ENCODE measurements at places on chromosomes 1 and 21.

- DNase-seq: no peak
Measured at GRCh38 chr1:116230712-116231111, 119.5 kb downstream of the MAB21L3 start.

- no peak for DNase-seq
Measured at GRCh38 chr1:41656068-41656467, 171.6 kb upstream of the EDN2 start.

GRCh38 chr1:14810595-14811361 is 212.3 kb downstream of the KAZN start:
- DNase-seq: no peak

- no peak for DNase-seq
Measured at GRCh38 chr1:208562151-208562960, 318.2 kb upstream of the PLXNA2 start.

DNA sequence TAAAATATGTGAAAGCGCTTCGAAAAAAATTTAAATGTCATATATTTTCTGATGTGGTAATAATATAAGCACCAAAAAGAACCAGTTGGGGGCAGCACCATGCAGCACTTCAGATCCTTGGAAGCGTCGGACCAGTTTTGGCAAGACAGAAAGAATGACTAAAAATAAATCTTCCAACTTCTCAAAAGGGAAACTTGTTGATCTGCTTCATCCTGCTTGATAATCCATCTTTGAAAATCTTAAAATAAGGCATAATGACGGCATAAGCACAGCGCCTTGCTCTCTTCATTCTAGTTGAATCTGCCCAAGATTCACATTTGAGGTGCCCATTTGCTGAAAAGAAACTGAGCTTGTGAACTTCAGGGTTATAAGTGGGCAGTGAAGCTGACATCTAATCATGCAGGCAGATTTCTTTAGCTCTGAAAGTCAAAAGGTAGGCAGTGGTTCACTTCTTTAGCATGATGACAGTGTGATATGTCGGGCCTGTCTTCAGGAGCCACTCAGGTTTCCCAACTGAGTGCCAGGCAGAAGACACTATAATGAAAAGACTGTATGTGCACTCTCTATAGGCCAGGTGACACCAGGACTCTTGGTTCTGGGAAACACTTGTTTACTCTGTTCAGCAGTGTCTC is 19.8 kb upstream of the MUTYH start:
- peak; percentile 63 for DNase-seq

GRCh38 chr1:43934986-43935324 is 1.4 kb downstream of the ARTN start:
- no peak for DNase-seq

- no peak for DNase-seq
Measured at GRCh38 chr1:41419584-41420295, 58.5 kb downstream of the FOXO6 start.

GRCh38 chr1:198749279-198749678 is 110.4 kb downstream of the PTPRC start:
- DNase-seq: no peak

GRCh38 chr1:203424861-203425662 is 50.5 kb upstream of the PRELP start:
- no peak for DNase-seq

GRCh38 chr1:50027794-50028193 is 4.0 kb upstream of the AGBL4 start:
- no peak for DNase-seq

DNA sequence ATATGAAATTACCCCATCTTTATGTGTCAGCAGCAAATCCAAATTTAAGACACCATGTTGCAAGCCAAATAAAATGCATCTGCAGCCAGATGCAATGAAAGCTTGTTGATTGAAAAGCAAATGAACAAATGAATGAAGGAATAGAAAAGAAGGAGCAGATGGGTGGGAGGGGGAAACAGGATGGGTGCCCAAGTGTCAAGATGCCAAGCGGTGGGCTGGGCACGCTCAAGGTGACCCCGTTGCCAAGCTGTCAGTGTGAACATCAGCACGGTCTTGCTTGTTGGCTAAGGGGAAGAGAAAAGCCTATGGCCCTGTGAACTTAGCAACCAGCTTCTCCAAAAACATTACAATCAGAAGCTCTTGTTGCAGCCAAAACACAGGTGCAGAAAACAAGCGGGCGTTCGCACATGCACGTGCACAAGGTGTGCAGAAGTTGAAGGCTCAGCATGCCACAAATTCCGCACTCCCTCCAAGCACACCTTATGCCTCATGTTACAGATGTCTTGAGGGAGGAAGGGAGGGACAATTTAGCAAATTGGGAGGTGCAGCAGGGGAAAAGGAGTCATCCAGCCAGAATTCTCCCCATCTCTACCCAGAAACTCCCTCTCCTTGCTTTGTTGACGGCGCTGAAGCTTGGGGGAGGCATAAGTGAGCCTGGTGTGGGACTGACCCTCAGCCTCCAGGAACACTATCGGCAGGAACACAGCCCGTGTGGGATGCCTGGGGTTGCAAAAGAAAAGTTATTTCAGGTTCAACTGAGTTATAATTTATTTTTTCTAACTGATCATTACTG is 62.4 kb downstream of the HIVEP3 start:
- no peak for DNase-seq

DNA sequence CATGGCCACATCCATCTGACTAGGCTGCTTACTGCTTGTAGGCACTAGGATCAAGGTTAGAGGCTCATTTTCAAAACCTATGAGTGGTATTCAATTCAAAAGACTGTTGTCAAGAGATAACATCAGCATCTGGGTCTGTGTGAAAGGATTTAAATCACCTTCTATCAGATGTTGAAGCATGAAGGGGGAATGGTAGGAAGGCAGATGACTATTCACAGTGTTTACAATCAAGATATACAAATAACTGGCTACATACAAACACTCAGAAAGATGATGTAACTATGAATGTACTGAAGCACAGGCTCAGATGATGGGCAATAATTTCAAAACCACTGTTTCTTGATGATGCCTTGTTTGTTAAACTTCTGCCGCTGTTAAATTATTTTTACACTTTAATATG is 249.2 kb downstream of the SLC45A1 start:
- no peak for DNase-seq

DNA sequence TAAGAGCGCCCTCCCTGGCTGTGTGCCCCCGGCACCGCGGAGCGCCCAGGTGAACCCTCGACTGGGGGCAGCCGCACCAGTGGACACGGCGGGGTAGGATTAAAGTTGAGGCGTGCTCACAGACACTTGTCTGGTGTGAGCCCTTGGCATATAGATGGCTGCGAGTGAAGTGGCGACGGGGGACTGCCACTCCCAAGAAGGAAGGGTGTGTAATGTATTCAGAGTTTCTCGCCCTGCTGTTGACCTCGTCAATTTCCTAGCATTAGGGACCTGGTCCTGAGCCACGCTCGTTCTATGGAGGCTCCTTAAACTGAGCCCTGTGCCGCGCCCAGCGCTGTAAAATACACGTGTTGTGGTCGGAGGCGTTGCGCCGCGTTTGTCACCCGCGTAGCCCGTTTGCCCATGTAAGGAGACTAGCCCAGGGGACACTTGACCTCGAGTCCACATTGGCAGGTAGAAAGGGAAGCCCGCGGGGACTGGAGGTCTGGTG is 554 bp downstream of the EVA1C start:
- DNase-seq: no peak

- peak; percentile 19 for DNase-seq
Measured at GRCh38 chr1:4087530-4088420, 187.7 kb upstream of the C1orf174 start.

DNA sequence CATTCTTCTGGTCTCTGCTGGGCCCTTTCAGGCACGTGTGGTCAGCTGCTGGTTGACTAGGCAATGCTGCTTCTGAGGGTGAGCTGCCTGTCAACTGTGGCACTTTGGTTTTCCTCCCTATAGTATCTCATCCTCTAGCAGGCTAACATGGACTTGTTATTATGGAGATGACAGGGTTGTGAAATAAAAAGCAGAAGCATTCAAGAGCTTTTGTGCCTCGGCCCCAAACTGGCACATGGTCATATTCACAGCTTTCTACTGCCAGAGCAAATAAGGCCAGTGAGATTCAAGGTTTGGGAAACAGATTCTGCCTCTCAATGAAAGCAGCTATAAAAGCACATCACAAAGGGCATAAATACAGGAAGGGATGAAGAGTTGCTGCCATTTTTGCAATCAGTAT is 1.6 kb upstream of the ZNF124 start:
- no peak for DNase-seq

GRCh38 chr1:33387625-33388024 is 43.3 kb downstream of the PHC2 start:
- no peak for DNase-seq

- no peak for DNase-seq
Measured at GRCh38 chr1:209618756-209619420, 33.3 kb downstream of the LAMB3 start.

- no peak for DNase-seq
Measured at GRCh38 chr1:78359666-78360065, 131.1 kb upstream of the PTGFR start.

DNA sequence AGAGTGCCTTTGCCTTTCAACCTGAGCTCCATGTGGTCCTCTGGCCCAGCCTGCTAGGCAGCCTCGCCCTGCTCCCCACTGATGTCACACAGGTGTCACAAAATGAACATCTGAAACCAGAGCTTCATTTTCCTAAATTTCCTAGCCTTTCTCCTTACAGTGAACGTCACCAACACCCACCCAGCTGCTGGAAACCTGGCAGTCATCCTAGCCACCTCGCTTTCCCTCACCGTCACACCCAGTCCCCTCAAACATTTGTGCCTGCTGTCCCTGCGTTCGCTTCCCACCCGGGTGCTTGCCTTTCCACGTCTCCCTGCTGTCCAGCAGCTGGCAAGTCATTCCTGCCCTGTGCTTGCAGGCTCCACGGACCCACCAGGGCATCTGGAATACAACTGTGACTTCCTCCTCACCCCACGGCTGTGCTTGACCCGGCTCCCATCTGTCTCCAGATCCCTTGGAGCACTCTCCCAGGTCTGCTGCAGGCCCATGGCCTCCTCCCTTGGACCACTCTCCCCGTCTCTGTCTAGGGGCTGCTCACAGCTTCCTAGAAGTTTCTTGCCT is 23.5 kb downstream of the ADARB1 start:
- no peak for DNase-seq

- DNase-seq: no peak
Measured at GRCh38 chr21:44866780-44867179, 6.7 kb downstream of the PTTG1IP start.

DNA sequence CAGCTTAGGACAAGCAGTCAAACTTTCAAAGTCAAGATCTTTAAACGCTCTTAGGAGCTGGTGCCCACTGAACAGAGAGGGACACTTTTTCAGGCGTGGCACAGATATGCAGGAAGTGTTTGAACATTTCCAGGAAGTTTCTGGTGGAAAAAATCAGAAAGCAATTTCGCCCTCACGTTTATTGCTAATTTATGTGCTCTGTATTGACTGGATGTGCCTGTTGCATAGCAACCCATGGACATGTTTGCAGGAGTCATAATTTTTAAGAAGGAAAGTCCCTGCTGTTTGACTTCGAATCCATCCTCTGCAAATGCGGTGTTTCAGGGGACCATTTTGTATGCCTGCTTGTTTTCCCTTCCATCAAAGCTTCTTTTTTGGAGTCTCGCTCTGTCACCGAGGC is 239.9 kb upstream of the IRF2BP2 start:
- no peak for DNase-seq

- DNase-seq: peak; percentile 45
Measured at GRCh38 chr1:109040989-109041620, 797 bp downstream of the WDR47 start.

- peak; percentile 95 for DNase-seq
Measured at GRCh38 chr1:234980645-234981396, 147.8 kb downstream of the TOMM20 start.

GRCh38 chr1:24150234-24151174 is 7.6 kb upstream of the IL22RA1 start:
- DNase-seq: peak; percentile 91

- DNase-seq: peak; percentile 72
Measured at GRCh38 chr1:25031601-25031965, 101.5 kb upstream of the RUNX3 start.

GRCh38 chr1:82979593-82980236 is 1019.2 kb downstream of the TTLL7 start:
- no peak for DNase-seq

DNA sequence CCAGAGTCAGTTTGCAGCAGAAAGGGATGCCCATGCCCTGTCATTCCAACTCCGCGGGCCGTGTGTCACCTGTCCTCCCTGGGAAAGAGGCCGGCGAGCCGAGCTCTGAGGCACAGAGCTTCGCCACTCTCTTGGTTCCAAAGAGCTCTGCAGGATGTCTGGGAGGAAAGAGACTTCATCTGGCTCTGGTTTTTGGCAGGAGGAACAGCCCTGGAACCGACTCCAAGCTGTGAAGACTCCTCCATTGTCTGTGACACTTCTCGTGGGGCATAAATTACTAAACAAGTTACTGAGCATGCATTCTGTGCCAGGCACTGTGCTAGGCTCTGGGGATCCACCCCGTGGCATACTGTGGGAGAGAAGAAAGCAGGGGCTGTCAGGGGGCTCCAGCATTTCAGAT is 3.9 kb upstream of the FAM151A start:
- no peak for DNase-seq

GRCh38 chr1:245984390-245985155 is 522.5 kb downstream of the SMYD3 start:
- peak; percentile 12 for DNase-seq

DNA sequence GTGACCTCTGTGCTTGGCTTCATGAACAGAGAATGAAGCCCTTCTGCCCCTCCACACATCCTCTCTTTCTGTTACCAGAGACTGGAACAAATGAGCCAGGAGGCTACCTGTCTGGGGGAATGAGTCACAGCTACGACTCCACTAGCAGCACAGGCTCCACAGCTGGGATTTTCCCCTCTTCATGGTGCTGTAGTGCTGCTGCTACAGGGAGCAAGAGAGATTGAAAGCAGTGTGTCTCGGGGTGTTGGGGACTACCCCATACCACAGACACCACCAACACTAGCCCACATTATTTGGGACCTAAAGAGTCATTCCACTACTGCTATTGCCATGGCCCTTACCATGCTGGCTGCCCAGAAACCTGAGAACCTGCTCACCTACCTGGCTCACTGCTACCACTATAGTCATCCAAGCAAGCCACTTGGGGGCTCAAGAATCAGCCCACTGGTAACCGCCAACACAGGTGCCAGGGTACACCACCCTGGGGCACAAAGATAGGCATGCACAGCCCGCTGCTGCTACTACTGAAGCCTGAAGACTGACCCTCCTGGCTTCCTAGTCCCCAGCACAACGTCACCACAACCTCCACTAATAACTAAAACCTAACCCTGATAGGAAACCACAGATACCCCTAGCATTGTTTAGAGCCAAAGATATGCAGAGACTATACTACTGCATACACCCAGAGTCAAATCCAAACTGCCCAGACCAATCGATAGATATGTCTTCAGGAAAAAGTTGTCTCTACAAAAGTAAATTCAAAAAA is 17.7 kb downstream of the CD1E start:
- peak; percentile 64 for DNase-seq

GRCh38 chr1:119291611-119292206 is 76.9 kb upstream of the HAO2 start:
- no peak for DNase-seq

- peak; percentile 55 for DNase-seq
Measured at GRCh38 chr1:62175568-62176179, 19.0 kb upstream of the L1TD1 start.

DNA sequence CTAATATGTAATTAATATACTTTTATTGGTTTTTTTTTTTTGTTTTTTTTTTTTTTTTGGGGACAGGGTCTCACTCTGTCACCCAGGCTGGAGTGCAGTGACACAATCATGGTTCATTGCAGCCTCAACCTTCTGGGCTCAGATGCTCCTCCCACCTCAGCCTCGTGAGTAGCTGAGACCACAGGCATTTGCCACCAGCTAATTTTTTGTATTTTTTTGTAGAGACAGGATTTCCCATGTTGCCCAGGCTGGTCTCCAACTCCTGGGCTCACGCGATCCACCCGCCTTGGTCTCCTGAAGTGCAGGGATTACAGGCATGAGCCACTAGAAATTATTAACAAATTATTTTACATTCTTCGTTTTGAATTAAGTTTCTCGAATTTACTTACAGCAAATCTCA is 16.8 kb upstream of the POGZ start:
- DNase-seq: no peak
